ENCODE measurements at places on chromosomes 1 and 21. TPM values are rescaled to one million over a fixed set of nuclear protein-coding genes. Genes with fewer than 3 reads are reported as not detected.

- DNase-seq = no peak
Observed at GRCh38 chr1:25971066-25971810, 26.6 kb downstream of the PAFAH2 start.

DNA sequence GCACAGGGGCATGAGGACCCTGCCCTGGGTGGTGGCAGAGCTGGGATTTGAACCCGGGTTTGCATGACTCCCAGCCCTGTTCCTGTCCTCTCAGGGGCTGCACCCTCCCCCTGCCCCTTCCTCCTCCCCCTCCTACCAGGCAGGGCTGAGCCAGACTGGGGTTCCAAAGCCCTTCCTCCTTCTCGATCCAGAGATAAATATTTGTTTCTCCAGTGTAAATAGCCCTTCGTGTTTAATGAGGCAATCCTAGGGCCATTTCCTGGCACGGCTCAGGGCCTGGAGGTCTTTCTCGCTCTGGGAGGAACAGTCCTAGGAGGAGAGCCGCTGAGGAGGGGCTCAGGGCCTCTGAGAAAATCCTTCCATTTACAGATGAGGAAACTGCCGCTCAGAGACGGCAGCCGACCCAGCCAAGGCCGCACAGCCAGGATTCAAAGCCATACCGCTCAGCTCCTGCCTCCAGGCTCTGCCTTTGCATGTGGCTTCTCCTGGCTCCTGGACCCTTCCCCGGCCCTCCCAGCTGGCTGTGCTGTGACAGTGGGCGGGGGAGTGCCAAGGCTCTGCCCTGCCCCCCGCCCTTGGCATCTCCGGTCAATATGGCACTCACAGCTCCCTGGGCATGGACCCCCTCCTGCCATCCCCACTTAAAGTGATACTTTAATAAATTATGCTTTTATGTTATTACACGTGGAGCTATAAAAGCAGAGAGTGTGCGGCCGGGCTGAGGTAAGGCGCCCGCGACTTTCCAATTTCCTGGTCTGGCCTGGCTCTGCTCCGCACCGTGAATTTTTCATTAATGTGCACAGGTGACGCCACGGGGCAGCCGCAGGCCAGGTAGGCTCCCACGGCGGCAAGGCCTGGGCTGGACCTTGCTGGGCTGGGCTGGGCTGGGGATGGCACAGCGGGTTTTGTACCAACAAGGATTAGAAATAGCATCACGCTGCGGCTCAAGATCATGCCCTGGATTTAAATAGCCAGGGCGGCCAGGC is 114.7 kb upstream of the WNT4 start:
- no peak for DNase-seq

DNA sequence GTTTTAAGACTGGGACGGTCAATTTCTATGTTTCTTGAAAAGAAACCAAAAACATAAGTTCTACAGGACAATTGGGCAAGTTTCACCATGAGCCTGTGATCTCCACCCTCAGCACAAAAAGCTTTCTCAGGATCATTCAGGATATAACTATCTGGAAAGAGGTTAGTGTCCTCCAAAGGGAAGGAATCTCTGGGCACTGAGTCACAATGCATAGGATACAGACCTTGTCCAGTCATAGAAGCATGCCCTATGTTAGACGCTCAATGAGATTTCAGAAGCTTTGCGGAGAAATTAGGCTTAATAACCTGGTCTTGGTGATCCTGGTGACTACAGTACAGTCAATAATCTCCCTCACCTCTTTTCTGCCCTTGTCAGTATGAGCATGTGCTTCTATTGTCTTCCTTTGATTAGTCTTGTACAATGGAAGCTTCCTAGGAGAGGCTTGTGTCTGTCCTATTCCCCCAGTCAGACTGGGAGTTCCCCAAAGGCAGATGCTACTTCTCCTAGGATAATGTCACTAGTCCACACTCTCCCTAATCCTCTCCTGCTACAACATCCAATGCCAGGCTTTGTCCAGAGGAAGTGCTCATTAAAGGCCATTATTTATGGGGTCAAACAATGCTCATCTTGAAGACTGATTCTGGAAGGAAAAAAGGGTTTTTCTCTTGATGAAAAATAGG is 97.4 kb downstream of the KCNH1 start:
- no peak for DNase-seq

DNA sequence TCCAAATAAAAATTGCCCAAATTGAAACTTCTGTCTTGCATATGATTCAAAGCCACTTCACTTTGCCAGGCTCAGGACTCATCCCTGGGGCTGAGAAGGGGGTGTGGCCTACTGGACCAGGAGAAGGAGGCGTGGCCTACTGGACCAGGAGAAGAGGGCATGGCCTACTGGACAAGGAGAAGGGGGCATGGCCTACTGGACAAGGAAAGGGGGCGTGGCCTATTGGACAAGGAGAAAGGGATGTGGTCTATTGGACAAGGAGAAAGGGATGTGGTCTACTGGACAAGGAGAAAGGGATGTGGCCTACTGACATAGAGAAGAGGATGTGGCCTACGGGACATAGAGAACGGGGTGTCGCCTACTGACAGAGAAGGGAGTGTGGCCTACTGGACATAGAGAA is 405.3 kb downstream of the RRAGC start:
- DNase-seq = no peak

DNA sequence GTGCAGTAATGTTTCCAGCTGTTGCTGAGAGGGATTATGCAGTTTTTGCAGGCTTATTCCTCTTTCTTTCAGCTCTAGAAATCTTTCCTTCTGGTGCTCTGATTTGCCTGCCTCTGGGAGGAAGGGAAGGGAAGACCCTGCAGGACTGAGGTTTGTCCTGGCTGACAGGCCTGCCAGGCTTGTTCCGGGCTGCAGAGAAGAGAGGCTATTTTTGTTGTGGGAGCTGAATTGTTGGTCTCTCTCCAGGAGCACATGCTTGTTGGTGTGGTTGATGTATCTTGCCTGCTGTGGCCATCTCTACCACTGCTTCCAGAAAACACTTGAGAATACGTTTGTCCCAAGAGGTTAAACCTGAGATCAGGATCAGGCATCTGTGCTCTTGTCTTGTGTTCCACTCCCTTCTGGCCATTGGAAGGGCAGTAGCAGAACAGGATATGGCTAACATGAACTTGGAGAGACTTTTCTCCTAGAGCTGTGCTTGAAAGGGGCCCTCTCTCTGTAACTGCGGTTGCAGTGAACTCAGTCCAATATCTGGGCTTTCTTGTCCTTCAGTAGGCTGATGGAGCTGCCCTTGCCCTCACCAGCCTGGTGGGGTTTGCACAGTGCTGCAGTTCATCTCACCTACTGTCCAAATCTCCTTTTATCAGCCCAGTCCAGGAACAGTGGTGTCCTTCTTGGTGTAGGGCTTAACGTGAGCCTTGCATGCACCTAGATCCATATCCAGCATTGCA is 21.5 kb upstream of the SLC25A34 start:
- peak; percentile 83 for DNase-seq

GRCh38 chr1:208216062-208216461 is 28.1 kb downstream of the PLXNA2 start:
- DNase-seq = no peak

The CNKSR1 gene
- not detected for total RNA-seq
